ENCODE measurements at places on chromosomes 16 and 17. TPM values are rescaled to one million over a fixed set of nuclear protein-coding genes. Genes with fewer than 3 reads are reported as not detected.

DNA sequence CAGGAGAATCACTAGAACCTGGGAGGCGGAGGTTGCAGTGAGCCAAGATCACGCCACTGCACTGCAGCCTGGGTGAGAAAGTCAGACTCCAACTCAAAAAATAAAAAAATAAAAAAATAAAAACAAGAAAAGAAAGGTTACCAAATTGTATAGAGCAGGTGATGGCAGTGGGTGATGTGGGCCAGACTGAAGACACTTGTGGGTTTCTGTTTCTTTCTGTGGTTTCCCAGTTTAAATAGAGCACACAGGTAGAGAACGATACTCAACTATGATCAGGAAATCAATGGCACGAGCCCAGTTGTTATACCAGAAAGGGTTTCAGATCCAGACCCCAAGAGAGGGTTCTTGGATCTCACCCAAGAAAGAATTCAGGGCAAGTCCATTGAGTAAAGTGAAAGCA lies 32.6 kb downstream of the NUBP1 start:
- no peak for DNase-seq

KRT26 gene
- total RNA-seq: not detected

DNA sequence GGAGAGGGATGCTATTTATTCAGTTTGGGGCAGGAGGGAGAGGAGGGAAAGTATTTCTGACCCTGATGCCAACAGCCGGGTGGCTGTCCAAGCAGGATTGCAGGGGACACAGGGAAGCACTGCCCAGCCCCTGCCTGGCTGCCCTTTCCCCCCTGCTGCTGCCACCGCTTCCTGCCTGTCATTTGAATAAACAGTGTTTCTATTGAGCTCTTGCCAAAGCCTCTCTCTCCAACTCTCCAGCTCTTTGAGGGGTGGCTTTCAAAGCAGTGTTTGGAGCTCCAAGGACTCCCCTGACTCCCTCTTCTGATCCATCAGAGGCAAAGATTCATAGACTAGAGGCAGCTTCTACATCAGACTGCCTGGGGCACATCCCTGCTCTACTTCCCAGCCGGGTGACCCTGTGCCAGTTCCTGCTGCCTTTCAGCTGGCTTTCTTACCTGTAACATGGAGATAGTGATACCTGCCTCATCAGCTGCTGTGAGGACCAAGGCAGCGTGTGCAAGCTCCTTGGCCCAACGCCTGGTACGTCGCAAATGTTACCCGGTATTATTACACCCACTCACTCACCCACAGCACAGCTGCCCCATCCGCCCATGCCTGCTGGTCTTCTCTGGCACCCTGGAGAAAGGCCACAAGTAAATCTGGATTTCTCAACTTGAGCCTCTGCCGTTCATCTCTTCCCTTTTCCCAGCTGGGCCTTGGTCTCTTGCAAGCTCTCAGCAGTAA lies 9.5 kb downstream of the PROCA1 start:
- no peak for DNase-seq

DNA sequence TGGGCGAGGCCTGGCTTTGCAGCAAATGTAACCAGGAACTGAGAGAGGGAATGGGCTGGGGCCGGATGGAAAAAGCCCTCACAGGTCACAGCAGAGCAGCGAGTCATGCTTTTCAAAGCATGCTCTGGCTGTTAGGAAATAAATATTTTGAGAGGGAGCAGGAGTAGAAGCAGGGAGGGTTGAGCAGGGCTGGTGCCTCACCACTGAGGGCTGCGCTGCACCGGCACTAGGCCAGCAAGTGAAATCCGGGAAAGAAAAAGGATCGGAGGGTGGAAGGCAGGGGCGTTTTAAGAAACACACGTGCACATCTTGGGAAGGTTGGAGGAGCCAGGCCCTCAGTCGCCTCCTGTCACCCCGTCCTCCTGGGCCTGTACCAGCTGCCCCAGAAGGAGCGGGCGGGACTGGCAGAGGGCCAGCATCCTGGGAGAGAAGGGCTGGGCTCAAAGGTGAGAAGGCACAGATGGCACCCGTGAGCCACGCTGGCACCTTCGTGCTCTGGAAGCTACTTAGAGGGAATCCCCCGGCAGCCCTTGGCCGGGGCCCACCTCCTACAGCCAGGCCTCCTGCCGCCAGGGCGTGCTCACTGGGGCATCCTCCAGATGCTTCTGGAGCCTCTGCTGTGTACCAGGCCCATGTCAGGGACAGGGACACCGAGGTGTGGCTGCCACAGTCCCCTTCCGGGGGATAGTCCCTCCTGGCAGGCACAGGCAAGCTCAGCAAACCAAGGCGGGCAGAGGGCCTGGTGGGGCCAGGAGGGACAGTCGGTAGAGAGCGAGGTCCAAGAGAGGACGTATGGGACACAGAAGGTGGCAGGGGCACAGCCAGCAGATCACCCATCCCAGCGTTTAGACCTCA lies 71.5 kb upstream of the PLCG2 start:
- no peak for DNase-seq

- no peak for DNase-seq
Measured at GRCh38 chr17:76542984-76543383, 3.1 kb downstream of the PRCD start.

CTRB1 gene
- not detected for total RNA-seq

CDH16 gene
- total RNA-seq: not detected

DNA sequence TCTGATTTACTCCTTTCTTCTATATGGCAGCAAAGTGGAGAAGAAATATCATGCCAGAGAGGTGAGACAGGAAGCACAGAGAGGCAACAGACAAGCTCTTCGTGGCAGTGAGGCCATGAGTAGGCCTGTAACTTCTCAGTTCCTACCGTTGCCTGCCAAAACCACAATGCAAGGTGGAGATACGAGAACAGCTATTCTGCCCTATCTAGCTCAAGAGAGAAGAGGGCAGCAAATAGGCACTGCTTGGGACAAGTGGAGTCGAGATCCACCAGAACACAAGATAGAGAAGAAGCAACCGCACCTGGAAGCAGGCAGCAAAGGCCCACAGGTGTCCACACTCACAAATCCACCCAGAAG lies 24.8 kb downstream of the RANBP10 start:
- DNase-seq: no peak

DNA sequence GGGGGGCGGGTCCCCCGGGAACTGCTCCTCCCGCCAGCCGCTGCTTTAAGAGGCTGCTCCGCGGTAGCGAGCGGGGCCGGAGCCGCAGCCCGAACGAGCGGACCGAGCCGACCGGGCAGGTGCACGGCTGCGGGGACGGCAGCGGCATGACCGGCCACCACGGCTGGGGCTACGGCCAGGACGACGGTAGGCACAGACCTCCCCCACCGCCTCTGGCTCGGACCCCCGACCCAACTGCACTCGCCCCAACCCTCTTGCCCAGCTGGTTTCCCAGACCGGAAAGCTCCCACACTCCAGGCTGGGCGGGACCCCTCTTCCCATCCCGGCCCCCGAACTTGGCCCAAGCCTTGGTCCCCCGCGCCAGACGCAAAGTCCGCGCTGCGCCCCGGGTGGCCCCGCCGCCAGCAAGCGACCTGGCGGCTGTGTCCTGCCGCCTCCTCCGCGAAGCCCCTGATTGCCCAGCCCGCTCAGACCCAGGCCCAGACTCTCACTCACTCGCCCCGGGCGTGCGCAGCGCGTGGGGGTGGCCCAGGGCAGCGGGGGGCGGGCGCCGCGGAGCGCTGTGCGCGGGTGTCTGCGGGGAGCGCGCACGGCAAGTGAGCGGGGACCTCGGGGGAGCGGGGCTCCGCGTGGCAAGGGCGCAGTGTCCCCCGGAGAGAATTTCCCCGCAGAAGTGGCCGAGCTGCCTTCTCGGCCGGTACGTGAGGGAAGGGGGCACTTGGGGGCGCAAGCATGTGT lies at the start of gene CA7:
Gene CA7 (plus strand): TSS at position 73 of the 738 bp plus-strand sequence. CDS start 74 bp downstream, at position 147.
- DNase-seq: no peak

DNA sequence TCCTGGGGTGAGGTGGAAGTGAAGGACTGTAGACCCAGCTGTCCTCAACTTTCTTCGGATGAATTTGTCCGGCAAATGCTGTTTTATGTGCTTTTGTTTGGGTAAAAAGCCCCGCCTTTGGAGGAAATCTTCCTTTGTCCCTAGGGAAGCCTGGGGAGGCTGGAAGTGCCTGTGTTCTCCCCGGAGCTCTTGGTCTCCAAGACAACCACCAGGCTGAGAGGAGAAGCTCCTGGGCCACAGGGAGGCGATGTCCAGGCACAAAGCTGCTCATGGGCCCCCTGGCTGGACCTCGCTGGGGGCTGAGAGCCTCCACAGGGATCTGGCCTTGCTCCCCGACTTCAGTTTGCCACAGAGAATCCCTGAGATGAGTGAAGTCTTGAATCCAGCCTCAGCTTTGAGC lies 293.1 kb upstream of the N4BP1 start:
- DNase-seq: no peak

TPSG1 gene
- not detected for total RNA-seq

DNA sequence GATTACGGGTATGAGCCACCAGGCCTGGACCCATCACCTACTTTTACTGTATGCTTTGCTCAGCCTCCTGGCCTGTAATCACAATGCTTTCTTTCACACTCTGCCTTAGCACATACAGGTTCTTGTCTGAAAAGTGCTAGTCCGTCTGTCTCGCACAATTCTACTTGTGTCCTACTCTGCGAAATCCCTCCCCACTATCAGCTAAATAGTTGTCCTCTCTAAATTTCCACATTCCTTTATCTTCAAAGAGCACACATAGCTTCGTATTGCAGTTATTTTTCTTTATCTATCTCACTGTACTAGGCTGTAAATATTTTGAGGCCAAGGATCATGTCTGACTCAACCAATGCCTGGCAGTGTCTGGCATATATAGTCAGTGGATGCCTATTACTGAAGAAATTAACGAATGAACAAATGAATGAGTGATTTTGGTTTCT lies 38.5 kb upstream of the ETV4 start:
- no peak for DNase-seq

DNA sequence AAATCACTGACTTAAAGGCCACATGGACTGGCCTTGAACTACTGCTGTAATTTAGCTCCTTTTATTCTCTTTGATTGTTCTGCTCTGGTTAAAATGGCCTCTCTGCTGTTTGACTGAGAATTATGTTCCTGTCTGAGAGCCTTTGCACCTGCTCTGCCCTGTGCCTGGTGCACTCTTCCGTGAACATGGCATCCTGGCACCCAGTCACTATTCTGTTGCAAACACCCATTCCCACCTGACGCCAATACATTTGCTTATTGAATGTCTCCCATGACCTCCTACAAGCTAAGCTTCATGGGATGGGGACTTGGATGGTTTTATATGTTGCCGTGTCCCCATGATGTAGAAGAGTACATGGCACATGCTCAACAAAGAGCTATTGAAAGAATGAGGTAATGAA lies 20.1 kb downstream of the HSD17B2 start:
- DNase-seq: no peak

GRCh38 chr16:7257016-7257415 lies 75.6 kb upstream of the RBFOX1 start:
- no peak for DNase-seq

- DNase-seq: no peak
Measured at GRCh38 chr17:15265131-15265530, at the start of gene PMP22. Gene PMP22 (minus strand): TSS chr17:15265326. CDS start chr17:15260727, 4,599 bp downstream.

GRCh38 chr16:69395859-69396186 lies 10.0 kb upstream of the TERF2 start:
- DNase-seq: no peak

DNA sequence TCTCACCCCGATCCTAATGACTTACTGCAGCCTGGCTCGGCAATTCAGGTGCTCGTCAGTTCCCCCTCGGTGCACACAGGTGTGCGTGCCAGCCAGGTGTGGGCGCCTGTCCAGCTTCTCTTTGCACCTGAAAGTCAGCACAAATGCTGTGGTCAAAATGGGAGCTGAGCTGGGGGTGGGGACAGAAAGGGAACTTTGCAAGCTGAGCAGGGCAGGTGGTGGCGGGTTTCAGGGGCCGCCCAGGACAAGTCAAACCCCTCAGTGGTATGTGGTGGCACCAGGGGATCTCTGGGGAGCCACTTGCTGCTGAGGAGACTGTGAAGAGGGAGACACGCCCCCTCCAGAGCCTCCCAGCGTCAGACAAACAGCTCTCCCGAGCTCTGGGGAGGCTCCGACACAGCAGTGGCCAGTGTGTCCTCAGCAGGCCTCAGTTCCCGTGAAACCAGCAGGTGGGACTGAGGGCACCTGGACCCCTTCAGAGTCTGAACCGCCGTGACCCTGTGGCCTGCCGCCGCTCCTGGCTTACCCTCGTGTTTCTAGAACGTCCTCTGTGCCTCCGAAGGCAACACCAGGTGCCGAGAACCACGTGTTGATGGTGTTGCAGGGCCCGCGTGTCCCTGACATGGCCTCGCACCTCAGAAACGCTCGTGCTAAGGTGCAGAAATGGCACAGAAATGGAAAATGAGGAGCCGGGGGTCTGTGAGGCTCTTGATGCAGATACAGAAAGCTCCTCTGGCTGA lies 233.5 kb upstream of the TNRC6C start:
- no peak for DNase-seq

CCL18 gene
- total RNA-seq: not detected

Measured in CD4-positive, CD25-positive, alpha-beta regulatory T cell (primary cell).